ENCODE measurements at places on chromosomes 3 and 15.

GRCh38 chr3:8658306-8659212, 14.0 kb upstream of the SSUH2 start:
- H3K4me3 ChIP-seq: no peak overlapping the region
- H3K4me1 ChIP-seq: peaks cover 4% of the 10 kb centered on the region
- no peak overlapping the region for H3K27ac ChIP-seq
- DNase-seq: no peak

GRCh38 chr3:62022312-62022711, 351.0 kb downstream of the FEZF2 start:
- H3K4me1 ChIP-seq: no peaks in the 10 kb centered on the region
- no peak overlapping the region for H3K27ac ChIP-seq
- DNase-seq: no peak
- peaks cover 3% of the 10 kb centered on the region for H3K27me3 ChIP-seq
- no peak overlapping the region for H3K4me3 ChIP-seq

DNA sequence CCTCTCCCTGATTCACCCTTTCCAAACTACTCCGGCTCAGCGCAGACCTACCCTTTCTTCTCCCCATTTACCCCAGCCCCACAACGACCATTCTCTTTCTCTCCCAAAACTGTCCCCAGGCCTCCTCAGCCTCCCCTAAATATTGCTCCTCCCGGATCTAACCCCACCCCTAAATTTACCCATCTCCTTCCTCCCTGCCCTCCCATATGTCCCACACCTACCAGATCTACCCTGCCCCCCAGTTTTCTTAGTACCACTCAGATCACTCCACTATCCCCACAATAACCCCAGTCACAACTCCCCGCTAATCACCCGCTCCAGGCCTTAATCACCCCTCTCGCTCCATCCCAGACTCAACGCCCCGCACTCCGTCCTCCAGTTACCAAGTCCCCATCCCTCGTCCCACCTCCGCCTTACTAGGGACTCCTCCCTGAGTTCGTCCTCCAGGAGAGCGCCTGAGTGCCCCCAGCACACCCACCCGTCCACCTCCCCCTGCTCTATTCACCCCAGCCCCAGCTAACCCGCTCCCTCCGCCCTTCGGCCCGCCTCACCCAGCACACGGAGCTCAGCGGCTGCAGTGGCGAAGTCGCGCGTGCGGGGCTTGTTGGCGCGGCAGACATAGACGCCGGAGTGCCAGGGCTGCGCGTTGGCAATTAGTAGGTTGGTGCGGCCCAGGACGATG, 18.6 kb upstream of the IGDCC3 start:
- no peak overlapping the region for H3K4me3 ChIP-seq
- no peak overlapping the region for H3K27ac ChIP-seq
- DNase-seq: no peak

DNA sequence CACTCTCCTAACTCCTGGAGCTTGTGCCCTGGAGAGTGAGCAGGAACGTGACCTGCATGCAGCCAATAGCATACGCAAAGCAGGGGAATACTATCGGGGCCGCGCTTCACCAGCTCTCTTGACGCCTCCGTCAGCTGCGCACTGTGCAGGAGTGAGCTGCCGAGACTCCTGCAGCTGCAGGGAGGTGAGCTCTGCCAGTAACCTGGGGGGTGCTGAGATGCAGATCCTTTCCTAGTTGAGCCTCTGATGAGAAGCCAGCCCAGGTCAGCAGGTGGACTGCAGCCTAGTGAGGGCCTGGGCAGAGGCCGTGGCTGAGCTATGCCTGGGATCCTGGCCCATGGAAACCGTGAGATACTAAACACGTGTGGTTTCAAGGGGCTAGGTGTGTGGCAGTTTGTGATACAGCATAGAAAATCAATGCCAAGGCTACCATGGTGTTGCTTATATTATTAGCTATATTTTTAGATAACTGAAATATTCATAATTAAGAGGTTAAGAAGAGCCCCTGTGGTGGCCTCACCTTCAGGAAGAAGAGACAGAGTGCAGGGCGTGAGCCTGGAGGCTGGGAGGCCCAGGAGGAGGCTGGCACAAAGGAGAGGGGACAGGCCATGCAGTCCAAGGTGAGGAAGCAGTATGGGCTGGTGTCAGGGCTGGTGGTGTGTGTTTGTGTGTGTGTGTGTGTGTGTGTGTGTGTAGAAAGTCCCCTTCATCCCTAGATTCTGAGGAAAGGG, 5.9 kb upstream of the DNAJB8 start:
- no peaks in the 10 kb centered on the region for H3K36me3 ChIP-seq
- DNase-seq: no peak
- no peak overlapping the region for H3K27ac ChIP-seq
- H3K27me3 ChIP-seq: peaks cover 7% of the 10 kb centered on the region
- H3K4me3 ChIP-seq: no peak overlapping the region

GRCh38 chr3:48001991-48002390, 14.2 kb downstream of the MAP4 start:
- H3K36me3 ChIP-seq: peaks cover under 1% of the 10 kb centered on the region
- no peaks in the 10 kb centered on the region for H3K27me3 ChIP-seq
- no peak for DNase-seq
- H3K4me3 ChIP-seq: no peak overlapping the region
- H3K27ac ChIP-seq: no peak overlapping the region

DNA sequence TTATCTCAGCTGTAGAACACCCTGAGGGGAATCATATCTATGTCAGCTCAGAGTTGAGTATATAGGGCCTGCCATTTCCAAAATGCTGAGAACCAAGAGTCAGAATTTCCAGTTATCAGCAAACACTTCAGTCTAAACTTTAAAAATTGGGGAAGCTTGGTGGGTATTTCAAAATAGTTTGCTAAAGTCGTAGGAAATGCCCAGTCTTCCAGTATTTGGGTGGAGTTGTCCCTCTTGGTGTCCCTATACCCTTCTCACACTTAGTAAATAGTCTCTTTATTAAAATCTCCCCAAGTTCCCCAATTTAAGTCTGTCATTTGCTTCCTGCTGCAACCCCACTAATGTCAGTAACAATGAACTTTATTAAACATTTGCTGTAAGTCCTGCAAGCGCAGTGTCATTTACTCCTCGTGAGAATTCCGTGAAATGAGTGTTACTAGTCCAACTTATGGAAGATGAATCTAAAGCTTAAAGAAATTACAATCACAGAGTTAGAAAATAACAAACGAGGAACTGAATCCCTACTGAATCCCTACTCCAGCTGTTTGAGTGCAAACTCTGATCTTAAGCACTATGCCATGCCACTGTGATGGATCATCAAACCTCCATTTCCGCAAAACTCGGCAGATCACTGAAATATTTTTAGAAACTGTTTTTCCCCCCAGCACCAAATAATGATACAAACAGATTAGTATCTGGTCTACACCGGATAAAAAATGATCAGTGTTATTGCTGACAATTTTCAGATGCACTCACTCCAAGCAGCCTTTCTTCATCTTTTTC, 341.7 kb upstream of the PROK2 start:
- H3K36me3 ChIP-seq: no peaks in the 10 kb centered on the region
- H3K4me1 ChIP-seq: no peaks in the 10 kb centered on the region
- peaks cover 2% of the 10 kb centered on the region for H3K27me3 ChIP-seq
- H3K4me3 ChIP-seq: no peak overlapping the region
- DNase-seq: no peak
- no peak overlapping the region for H3K27ac ChIP-seq
